Stimulated activated CD4-positive, alpha-beta T cell treated with anti-CD3 and anti-CD28 coated beads, Interleukin-15, amount 100 ng/mL, for 48 hours (primary cell): ENCODE measurements at places on chromosomes 5 and 9.
A peak's percentile ranks its signal among the peaks of the same experiment; 100 is the strongest.

- no peak for DNase-seq
These were observed 100.4 kb downstream of the NFIB start for GRCh38 chr9:14213504-14213903.

DNA sequence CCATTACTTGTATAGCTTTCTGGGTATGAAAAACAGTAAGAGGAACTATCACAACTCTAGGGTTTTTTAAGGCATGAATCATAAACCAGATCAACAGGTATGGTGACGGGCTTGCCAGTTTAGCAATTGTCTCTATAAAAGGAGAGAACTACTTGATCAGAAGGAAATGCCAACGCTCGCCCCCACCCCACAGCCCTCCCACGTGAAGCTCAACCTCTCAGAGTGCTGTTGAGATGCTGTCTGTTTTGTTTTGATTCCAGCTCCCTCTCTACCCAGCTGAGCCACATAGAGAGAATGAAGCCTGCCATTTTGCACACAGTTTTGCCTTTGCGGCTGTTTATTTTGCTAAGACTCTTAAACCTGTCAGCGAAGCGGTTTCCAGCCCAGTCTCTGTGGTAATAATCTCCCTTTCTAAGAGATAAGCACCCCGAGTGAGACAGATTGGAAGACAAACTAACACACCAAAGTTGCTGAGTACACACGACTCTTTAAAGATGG is 257.9 kb upstream of the ANKRD55 start:
- peak; percentile 53 for DNase-seq

GRCh38 chr9:2263665-2264064 is 248.5 kb downstream of the SMARCA2 start:
- no peak for DNase-seq

DNA sequence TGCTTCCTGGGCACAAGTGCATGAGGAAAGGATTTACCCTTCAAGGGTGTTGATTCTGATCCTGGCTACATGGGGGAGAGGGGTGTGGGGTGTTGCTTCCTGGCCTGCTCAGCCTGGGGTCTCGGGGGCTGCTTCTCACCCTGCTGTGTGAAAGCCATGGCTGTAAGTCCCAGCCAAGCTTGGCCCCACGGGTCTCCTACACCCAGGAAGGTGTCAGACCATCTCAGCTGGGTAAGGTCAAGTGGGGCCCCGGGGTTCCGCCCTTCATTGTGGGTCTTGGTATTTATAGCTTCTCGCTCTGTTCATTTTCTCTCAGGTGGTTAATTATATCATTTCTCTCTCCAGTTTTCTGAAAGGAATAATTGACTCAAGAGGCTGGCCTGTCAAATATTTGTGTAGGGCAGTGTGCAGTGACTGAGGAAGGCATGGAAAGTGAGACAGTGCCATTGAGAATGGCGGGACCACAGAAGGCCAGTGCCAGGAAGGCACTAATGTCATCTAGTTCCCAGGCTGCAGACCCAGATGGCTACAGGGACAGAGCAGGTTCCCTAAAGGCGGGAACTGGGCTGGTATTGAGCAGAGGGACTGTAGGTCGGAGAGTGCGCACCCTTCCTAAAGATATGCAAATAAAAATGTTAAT is 126.0 kb downstream of the FOXD1 start:
- DNase-seq: no peak

- DNase-seq: no peak
These were observed 84.0 kb downstream of the STK10 start for GRCh38 chr5:172104021-172104420.

DNA sequence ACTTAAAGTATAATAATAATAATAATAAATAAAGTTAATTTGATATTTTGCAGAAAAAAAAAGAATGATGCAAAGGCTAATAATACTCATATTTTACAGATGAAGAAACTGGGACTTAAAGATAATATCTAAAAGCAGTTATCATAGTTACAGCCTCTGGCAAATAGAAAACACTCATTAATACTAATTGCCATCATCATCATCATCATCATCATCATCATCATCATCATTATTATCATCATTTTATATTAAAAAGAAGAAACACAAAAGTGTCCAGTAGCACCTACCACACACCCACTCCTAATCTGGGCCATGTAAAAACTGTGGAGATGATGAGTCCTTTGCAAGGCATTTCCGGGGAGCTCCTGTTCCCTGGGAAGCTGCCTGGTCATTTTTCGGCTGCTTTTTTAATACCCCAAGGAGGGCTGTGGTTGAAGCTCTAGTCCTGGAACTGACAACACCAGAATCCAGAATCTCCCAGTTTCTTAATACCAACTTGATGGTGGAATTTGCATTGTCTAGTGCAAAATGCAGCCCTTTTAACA is 70.8 kb downstream of the HTR4 start:
- no peak for DNase-seq

DNA sequence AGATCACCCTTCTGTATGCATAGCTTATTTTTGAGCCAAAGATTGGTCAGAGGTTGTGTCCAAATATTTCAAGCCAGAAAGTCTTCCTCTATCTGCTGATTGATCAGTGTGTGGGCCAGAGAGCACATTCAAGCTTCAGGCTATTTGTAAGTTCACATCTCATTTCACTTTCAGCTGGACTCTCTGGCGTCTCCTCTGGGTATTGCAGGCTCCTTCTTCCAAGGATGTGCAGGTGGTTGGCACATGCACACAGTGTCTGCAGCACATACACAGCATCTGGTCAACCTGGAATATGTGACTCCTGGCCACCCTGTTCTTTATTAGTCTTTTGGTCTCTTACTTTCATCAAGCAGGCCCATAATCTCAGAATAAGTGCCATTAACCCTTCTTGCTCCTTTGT is 516.1 kb downstream of the ANXA1 start:
- DNase-seq: no peak

- DNase-seq: no peak
These were observed 17.2 kb upstream of the SLC25A51 start for GRCh38 chr9:37921168-37921510.

DNA sequence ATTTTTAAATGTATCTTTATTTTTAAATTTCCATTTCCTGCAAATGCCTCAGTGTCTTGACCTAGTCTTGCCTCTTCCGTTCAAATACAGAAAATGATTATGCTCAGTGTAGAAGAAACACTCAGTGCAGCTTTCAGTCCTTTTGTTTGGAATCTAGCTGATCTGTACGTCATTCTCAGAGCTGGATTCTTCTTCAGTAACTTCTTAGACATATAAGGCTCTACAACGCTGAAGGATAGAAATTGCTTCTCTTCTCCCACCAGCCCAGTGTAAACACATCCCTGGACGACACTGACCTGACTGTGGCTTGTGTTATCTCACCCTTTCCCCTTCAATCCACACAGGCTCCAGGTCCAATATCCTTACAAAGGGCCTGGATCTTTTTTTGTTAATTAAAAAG is 3.2 kb upstream of the ALDH1B1 start:
- DNase-seq: no peak

GRCh38 chr5:916441-917293 is 24.0 kb downstream of the TRIP13 start:
- no peak for DNase-seq

GRCh38 chr9:11872471-11872870 is 820.7 kb upstream of the TYRP1 start:
- no peak for DNase-seq

DNA sequence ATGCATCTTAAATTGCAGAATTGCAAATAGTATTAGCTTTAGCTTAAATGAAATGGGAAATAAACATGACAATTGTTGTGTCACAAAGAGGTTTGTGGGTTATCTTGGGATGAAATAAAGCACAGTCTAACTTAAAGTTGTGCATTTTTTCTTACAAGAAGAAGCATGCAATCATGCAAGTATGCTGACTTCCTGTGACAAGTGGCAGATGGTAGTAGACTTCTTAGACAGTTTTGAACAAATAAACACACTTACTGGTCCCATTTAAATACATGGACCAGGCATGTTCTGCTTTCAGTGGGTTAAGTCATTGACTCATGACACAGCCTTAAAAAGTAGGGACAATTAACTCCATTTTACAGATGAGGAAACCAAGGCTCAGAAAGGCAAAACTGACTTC is 15.9 kb upstream of the C5orf63 start:
- DNase-seq: no peak

DNA sequence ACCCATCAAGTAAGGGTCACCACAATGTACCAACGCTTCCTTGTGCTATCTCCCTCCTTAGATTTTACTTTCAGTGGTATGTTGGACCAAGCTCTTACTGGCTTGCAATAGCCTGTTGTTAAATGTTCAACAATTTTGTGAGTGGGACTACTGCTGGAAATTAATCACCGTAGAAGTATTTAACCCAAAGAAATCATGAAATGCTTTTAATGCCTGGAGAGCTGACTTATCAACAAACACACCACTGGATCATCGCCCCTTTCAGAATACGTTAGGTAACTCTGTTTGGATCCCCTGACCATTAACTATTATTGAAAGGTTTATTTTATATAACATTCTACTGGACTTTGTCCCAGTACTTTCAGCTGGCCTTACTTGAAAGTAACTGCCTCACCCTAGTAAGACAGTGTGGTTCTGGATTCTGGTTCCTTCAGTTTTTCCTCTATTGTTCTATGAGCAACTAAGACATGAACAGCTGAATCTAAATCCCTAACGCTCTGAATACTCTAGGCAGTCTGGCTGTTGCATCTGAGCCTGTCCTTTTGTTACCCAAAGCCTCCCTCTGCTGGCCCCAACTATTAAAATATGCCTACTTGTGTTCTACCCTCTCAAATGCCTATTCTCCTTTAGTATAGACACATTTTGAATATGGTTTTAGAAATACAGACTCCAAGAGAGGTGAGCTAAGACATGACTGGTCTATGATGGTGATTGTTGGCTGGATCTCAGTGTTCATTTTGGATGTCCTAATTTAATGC is 1203.4 kb upstream of the DMAC1 start:
- DNase-seq: no peak

DNA sequence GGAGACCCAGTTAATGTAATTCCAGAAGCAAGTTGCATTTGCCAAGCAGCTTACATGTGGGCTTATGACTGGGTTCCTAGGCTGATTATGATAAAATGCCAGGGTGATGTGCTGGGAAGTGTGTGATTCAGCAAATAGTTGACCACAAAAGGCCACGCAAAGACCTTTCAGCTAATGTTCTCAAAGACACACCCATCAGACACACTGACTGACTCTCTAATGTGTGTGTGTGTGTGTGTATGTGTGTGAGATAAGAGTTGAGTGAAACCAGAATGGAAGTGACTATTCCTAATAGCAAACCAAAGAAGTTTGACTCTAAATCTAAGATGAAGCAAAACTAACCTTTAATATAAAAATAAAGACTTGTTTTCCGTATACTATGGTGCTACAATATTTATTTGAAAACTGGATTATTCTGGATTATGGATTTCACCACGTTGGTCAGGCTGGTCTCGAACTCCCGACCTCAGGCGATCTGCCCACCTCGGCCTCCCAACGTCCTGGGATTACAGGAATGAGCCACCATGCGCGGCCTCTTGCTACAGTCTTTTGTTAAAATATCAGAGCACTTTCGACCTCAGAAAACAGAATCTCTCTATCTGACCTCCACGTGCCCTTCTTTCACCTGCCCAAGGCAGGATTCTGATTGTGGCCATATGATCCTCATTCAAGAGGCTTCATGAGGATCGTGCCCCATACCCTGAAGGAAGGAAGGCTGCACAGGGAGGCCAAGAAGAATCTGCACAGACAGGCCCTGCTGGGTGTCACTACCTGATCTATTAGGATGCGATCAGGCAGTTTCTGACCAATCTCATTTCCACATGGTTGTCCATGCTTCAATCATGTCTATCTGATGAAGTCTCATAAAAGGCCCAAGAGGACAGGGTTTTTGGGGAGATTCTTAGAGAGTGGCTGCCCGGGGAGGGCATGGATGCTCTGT is 75.6 kb downstream of the USP20 start:
- no peak for DNase-seq

DNA sequence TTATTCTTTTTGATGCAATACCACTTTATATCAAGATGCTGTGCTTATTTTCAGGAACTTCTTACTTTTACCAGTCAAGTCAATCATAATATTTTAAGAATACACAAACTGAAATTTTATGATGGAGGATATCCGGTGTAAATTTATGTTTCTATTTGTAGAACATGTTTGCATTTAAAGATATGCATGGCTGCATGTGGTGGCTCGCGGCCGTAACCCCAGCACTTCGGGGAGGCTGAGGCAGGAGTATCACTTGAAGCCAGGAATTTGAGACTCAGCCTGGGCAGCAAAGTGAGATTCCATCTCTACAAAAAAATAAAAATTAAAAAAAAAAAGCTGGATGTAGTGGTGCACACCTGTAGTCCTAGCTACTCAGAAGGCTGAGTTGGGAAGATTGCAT is 73.5 kb upstream of the ALDH1A1 start:
- DNase-seq: no peak
